ENCODE measurements at places on chromosomes 5 and 9.

- no peak overlapping the region for H3K27ac ChIP-seq
- H3K36me3 ChIP-seq, result no peaks in the 10 kb centered on the region
- H3K4me1 ChIP-seq, result no peaks in the 10 kb centered on the region
- H3K27me3 ChIP-seq, result no peaks in the 10 kb centered on the region
- H3K4me3 ChIP-seq, result no peak overlapping the region
- DNase-seq, result no peak
These were observed 388.0 kb downstream of the TMEM232 start for GRCh38 chr5:110338341-110339083.

DNA sequence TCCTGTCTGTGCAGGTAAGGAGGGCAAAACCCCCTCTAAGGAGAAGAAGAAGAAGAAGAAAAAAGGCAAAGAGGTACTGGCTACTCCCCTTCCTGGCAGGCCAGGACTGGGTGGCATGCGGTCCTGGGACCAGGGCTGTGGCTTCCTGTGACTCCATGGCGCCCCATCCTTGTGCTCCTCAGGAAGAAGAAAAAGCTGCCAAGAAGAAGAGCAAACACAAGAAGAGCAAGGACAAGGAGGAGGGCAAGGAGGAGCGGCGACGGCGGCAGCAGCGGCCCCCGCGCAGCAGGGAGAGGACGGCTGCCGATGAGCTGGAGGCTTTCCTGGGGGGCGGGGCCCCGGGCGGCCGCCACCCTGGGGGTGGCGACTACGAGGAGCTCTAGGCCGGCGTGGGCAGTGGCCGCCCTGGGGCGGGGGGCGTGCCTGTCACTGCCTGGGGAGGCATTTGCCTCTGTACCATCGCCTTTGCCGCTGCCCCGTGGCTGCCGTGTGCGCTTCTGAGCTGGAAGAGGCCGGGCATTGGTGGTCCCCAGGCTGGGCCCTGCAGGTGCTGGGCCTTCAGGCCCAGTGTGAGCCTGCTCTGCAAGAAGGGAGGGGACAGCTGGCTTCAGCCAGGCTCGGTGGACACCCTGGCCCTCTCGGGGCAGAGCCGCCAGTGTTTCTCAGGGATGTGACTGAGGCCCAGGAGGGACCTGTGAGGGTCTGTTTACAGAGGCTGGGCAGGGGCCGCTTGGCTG is 2.0 kb upstream of the AJM1 start:
- H3K4me3 ChIP-seq, result no peak overlapping the region
- no peak overlapping the region for H3K27ac ChIP-seq
- peaks cover 33% of the 10 kb centered on the region for H3K36me3 ChIP-seq
- no peak for DNase-seq

GRCh38 chr9:136377341-136378169 is 4.1 kb upstream of the CARD9 start:
- no peak overlapping the region for H3K4me3 ChIP-seq
- H3K27me3 ChIP-seq, result no peaks in the 10 kb centered on the region
- no peaks in the 10 kb centered on the region for H3K4me1 ChIP-seq
- peak; percentile 32 for DNase-seq
- no peak overlapping the region for H3K27ac ChIP-seq
- peaks cover 65% of the 10 kb centered on the region for H3K36me3 ChIP-seq

GRCh38 chr5:1527533-1528205 is 3.9 kb upstream of the LPCAT1 start:
- peaks cover 2% of the 10 kb centered on the region for H3K36me3 ChIP-seq
- no peak for DNase-seq
- no peak overlapping the region for H3K4me3 ChIP-seq
- H3K27ac ChIP-seq, result no peak overlapping the region
- H3K27me3 ChIP-seq, result no peaks in the 10 kb centered on the region

GRCh38 chr5:72892846-72893245 is 63.0 kb upstream of the FCHO2 start:
- peaks cover 12% of the 10 kb centered on the region for H3K4me1 ChIP-seq
- DNase-seq, result no peak
- H3K4me3 ChIP-seq, result no peak overlapping the region
- H3K36me3 ChIP-seq, result peaks cover 92% of the 10 kb centered on the region

DNA sequence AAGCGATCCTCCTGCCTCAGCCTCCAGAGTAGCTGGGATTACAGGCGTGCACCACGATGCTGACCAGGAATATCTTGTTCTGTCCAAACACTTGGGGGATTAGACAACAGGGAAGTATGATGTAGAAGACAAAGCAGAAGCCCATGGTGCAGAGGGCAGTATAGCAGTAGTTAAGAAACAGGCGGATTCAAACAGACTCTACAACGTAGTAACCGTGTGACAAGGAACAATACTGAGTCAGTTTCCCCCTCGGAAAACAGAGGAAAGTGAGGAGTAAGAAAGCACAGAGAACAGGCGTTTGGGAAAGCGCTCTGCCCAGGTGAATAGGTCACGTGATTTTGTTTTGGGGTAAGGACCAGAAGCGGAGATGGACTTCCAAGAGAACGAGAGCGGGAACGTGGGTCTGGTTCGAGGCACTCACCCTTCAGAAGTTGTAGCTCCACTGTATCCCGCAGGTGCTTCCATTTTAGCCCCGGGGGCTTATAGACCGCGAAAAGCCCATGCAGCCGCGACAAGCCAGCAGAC is 306 bp downstream of the TRUB2 start:
- peak overlapping the region; percentile 100 for H3K27ac ChIP-seq
- peaks cover 78% of the 10 kb centered on the region for H3K36me3 ChIP-seq
- DNase-seq, result no peak

DNA sequence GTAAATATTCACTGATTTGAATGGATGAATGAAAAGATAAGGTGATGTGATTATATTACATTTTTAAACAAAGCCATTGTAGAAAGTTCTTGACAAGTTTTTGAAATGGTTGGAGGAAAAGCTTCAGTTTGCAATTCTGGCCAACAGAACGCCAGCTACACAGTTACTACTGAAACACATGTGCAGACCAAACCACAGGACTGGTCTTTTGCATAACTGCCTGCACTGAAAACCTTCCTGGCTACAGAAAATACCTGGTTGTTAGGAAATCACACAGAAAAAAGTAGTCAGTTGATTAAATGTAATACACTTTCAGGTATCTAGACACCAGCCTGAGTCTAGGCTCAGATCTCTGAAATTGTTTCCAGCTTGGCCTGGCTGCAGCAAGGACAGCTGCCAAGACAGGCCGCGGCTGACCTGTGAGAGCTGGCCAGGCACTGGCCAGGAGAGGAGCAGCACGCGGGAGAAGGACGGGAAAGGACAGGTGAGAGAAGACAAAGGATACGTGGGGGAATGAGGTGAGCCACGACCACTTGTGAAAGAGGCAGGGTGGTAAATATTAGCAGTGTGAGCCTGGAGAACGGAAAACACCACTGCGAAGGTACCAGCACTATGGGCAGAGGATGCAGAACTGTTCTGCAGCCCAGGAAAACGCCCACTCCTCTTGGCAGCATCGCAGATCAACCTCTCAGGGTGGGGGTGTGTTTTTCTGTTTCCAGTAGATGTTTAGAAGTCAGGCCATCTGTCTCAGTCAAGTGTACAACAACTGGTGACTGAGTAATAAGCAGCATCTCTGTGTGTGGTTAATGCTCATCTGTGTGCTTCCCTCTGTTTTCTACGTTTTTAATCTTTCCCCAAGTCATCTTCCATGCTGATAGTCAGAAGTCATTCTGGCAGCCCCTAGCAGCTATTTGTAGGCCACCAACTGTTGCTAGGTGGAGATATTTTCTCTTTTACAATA is 137.4 kb downstream of the SCAMP1 start:
- H3K36me3 ChIP-seq, result no peaks in the 10 kb centered on the region
- H3K4me3 ChIP-seq, result no peak overlapping the region

GRCh38 chr5:75265731-75266130 is 29.1 kb upstream of the ANKRD31 start:
- peaks cover 2% of the 10 kb centered on the region for H3K4me1 ChIP-seq
- H3K27ac ChIP-seq, result no peak overlapping the region
- H3K27me3 ChIP-seq, result peaks cover 3% of the 10 kb centered on the region
- no peak overlapping the region for H3K4me3 ChIP-seq

GRCh38 chr5:69048230-69048629 is 45.6 kb upstream of the SLC30A5 start:
- peaks cover 13% of the 10 kb centered on the region for H3K4me1 ChIP-seq
- DNase-seq, result no peak
- H3K27ac ChIP-seq, result no peak overlapping the region
- no peaks in the 10 kb centered on the region for H3K27me3 ChIP-seq

- peaks cover 1% of the 10 kb centered on the region for H3K27me3 ChIP-seq
- peaks cover 2% of the 10 kb centered on the region for H3K4me1 ChIP-seq
- no peak for DNase-seq
- H3K36me3 ChIP-seq, result no peaks in the 10 kb centered on the region
- H3K4me3 ChIP-seq, result no peak overlapping the region
These were observed 316.2 kb downstream of the CWC27 start for GRCh38 chr5:65084795-65085515.

GRCh38 chr9:105502276-105502675 is 54.4 kb downstream of the FSD1L start:
- DNase-seq, result no peak
- no peak overlapping the region for H3K27ac ChIP-seq
- peaks cover 4% of the 10 kb centered on the region for H3K4me1 ChIP-seq
- no peaks in the 10 kb centered on the region for H3K36me3 ChIP-seq
- no peak overlapping the region for H3K4me3 ChIP-seq

GRCh38 chr5:134131165-134131564 is 16.7 kb downstream of the TCF7 start:
- peak overlapping the region; percentile 48 for H3K4me3 ChIP-seq
- peak; percentile 63 for DNase-seq
- H3K36me3 ChIP-seq, result peaks cover 96% of the 10 kb centered on the region
- H3K27me3 ChIP-seq, result no peaks in the 10 kb centered on the region

DNA sequence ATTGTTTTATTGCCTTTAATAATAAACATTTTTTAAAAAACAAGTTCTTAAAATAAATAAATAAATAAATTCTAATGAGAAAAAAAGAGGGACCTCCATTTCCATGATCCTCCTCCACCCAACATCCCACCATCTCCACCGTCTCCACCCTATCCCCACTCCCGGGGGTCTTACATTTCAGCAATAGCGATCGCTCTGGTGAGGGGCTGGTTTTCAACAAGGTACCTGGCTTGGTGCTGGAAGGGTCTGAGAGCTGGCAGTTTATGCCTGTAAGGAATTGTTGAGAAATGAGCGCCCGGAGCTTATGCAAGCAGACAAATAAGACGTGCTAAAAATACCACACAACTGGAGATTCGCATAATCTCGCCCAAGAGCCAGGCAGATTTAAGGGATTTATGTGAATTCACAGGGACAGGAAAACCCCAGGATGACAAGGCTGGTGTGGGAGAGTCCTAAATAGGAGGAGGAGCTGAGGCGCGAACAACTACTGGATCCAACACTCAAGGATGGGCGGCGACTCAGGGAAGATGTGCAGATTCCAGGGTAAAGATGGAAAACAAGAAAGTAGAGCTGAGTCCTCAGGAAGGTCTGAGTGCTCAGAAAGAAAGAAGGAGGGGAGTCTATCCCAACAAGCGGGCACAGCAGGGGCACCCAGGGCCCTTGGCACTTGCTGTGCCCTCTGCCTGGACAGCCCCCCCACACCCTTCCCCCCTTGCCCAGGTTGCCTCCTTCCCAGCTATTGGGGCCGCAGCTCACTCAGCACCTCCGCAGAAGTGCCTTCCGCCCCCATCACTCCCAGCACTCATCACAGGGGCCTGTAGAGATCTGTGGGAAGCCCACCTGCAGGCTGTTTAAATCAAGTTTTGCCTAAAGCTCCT is 27.0 kb downstream of the TRIM14 start:
- no peak overlapping the region for H3K27ac ChIP-seq
- peaks cover 26% of the 10 kb centered on the region for H3K4me1 ChIP-seq
- H3K4me3 ChIP-seq, result no peak overlapping the region
- peak; percentile 14 for DNase-seq
- peaks cover 79% of the 10 kb centered on the region for H3K36me3 ChIP-seq

- H3K27ac ChIP-seq, result no peak overlapping the region
- H3K4me3 ChIP-seq, result no peak overlapping the region
- DNase-seq, result no peak
- peaks cover 28% of the 10 kb centered on the region for H3K27me3 ChIP-seq
These were observed 11.8 kb upstream of the SLC9A3 start for GRCh38 chr5:535846-536698.

- no peak for DNase-seq
- peaks cover 4% of the 10 kb centered on the region for H3K27me3 ChIP-seq
- H3K36me3 ChIP-seq, result no peaks in the 10 kb centered on the region
- no peaks in the 10 kb centered on the region for H3K4me1 ChIP-seq
These were observed 173.5 kb downstream of the TRIM32 start for GRCh38 chr9:116860509-116861120.

- peak; percentile 65 for DNase-seq
- H3K4me3 ChIP-seq, result peak overlapping the region; percentile 30
- no peaks in the 10 kb centered on the region for H3K27me3 ChIP-seq
- H3K4me1 ChIP-seq, result peaks cover 85% of the 10 kb centered on the region
- H3K27ac ChIP-seq, result peak overlapping the region; percentile 92
- H3K36me3 ChIP-seq, result peaks cover 9% of the 10 kb centered on the region
These were observed 70.6 kb downstream of the IQGAP2 start for GRCh38 chr5:76473661-76474060.

- peaks cover 92% of the 10 kb centered on the region for H3K36me3 ChIP-seq
- H3K27me3 ChIP-seq, result no peaks in the 10 kb centered on the region
- H3K4me3 ChIP-seq, result no peak overlapping the region
- H3K4me1 ChIP-seq, result peaks cover 2% of the 10 kb centered on the region
These were observed 42.8 kb upstream of the HK3 start for GRCh38 chr5:176941951-176942350.

DNA sequence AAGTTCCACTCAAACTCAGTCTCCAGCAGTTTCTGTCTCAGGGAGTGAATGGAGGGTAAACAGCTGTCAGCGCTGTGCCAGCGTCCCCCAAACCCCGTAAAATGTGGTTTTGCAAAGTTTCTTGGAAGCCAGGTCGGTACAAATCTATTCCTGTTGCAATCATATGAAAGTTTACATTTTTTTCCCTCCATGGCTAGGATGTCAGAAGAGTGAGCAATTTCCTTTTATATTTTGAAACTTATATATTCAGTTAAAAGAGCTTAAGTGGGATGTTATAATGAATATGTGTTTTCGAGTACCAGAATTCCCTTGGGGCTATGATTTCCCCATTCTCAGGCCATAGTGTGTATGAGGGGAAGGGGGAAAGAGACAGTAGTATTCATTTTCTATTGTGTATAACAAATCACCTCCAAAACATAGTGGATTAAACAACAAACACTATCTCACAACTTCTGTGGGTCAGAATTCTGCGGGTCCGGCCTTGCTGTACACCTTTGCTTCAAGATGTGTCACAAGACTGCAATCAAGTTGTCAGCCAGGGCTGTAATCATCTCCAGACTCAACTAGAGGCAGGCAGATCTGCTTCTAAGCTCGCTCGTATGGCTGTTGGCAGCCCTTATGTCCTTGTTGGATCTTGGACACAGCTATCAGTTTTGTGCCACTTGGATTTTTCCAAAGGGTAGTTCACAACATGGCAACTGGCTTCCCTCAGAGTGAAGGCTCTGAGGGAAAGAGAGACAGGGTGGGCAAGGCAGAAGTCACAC is 107.4 kb downstream of the SNX18 start:
- peaks cover 2% of the 10 kb centered on the region for H3K4me1 ChIP-seq
- H3K36me3 ChIP-seq, result no peaks in the 10 kb centered on the region
- DNase-seq, result no peak

All from activated T-cell treated with anti-CD3 and anti-CD28 coated beads, Interleukin-2, amount 50 U/mL, for 24 hours (primary cell).